ENCODE measurements at places on chromosomes 3 and 15.

GRCh38 chr3:10400050-10400748 lies 79.3 kb upstream of the SEC13 start:
- H3K4me1 ChIP-seq = peaks cover 11% of the 10 kb centered on the region
- no peak for DNase-seq
- no peak overlapping the region for H3K4me3 ChIP-seq
- H3K36me3 ChIP-seq = no peaks in the 10 kb centered on the region
- H3K27me3 ChIP-seq = no peaks in the 10 kb centered on the region

GRCh38 chr3:70647094-70647493 lies 334.7 kb upstream of the MDFIC2 start:
- H3K27ac ChIP-seq = no peak overlapping the region
- DNase-seq = no peak
- H3K4me1 ChIP-seq = no peaks in the 10 kb centered on the region
- no peaks in the 10 kb centered on the region for H3K36me3 ChIP-seq
- H3K27me3 ChIP-seq = no peaks in the 10 kb centered on the region

GRCh38 chr3:122299872-122300460 lies 25.1 kb upstream of the CSTA start:
- H3K27ac ChIP-seq = no peak overlapping the region
- no peaks in the 10 kb centered on the region for H3K27me3 ChIP-seq
- DNase-seq = no peak
- H3K4me3 ChIP-seq = no peak overlapping the region
- no peaks in the 10 kb centered on the region for H3K4me1 ChIP-seq

DNA sequence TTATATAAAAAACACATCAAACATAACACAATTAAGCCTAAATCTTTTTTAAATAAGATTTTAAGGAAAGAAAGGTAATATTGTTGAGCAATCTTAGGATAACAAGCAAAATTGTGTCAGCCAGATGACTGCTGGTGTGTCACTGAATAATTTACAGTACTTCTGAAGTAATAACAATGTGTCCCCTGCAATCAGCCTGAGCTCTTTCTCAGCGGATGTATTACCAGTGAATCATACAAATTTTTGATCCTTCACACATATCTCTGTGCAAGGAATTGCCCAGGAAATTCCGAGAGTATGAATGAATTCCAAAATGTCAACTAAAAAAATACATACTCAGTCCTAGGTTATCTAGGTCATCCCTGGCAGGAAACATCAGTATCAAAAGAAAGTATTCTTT lies 76.6 kb upstream of the PTX3 start:
- no peaks in the 10 kb centered on the region for H3K27me3 ChIP-seq
- no peak for DNase-seq
- no peaks in the 10 kb centered on the region for H3K4me1 ChIP-seq
- H3K36me3 ChIP-seq = no peaks in the 10 kb centered on the region

GRCh38 chr3:70890020-70890394 lies 577.6 kb upstream of the MDFIC2 start:
- no peak overlapping the region for H3K4me3 ChIP-seq
- DNase-seq = no peak
- H3K27me3 ChIP-seq = no peaks in the 10 kb centered on the region
- H3K4me1 ChIP-seq = no peaks in the 10 kb centered on the region

- no peaks in the 10 kb centered on the region for H3K27me3 ChIP-seq
- no peak overlapping the region for H3K4me3 ChIP-seq
- no peak overlapping the region for H3K27ac ChIP-seq
- H3K36me3 ChIP-seq = no peaks in the 10 kb centered on the region
- H3K4me1 ChIP-seq = peaks cover 5% of the 10 kb centered on the region
- DNase-seq = no peak
These were observed 31.3 kb upstream of the SACM1L start for GRCh38 chr3:45657853-45658252.

GRCh38 chr3:25967385-25967784 lies 177.5 kb downstream of the OXSM start:
- no peak overlapping the region for H3K27ac ChIP-seq
- DNase-seq = no peak
- H3K27me3 ChIP-seq = no peaks in the 10 kb centered on the region
- no peaks in the 10 kb centered on the region for H3K36me3 ChIP-seq
- H3K4me3 ChIP-seq = no peak overlapping the region
- no peaks in the 10 kb centered on the region for H3K4me1 ChIP-seq

- no peaks in the 10 kb centered on the region for H3K27me3 ChIP-seq
- no peak overlapping the region for H3K4me3 ChIP-seq
- DNase-seq = peak; percentile 86
- peaks cover 12% of the 10 kb centered on the region for H3K4me1 ChIP-seq
- H3K27ac ChIP-seq = peak overlapping the region; percentile 82
These were observed 19.6 kb downstream of the PLXNA1 start for GRCh38 chr3:127002195-127003174.

DNA sequence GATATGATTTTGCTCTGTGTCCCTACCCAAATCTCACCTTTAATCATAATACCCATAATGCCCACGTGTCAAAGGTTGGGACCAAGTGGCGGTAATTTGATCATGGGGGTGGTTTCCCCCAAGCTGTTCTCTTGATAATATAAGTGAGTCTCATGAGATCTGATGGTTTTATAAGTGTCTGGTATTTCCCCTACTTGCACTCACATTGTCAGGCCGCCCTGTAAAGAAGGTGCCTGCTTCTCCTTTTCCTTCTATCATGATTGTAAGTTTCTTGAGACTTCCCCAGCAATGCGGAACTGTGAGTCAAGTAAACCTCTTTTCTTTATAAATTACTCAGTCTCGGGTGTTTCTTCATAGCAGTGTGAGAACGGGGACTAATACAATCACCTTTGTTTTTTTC lies 279.8 kb downstream of the ARPP21 start:
- no peak for DNase-seq
- no peaks in the 10 kb centered on the region for H3K36me3 ChIP-seq
- no peak overlapping the region for H3K27ac ChIP-seq

GRCh38 chr3:142152384-142152783 lies 3.0 kb upstream of the TFDP2 start:
- H3K27me3 ChIP-seq = no peaks in the 10 kb centered on the region
- H3K36me3 ChIP-seq = no peaks in the 10 kb centered on the region
- H3K27ac ChIP-seq = no peak overlapping the region
- H3K4me3 ChIP-seq = no peak overlapping the region
- no peak for DNase-seq
- H3K4me1 ChIP-seq = peaks cover 4% of the 10 kb centered on the region

- no peaks in the 10 kb centered on the region for H3K4me1 ChIP-seq
- H3K27me3 ChIP-seq = no peaks in the 10 kb centered on the region
- peaks cover 36% of the 10 kb centered on the region for H3K36me3 ChIP-seq
- no peak overlapping the region for H3K27ac ChIP-seq
- DNase-seq = no peak
- no peak overlapping the region for H3K4me3 ChIP-seq
These were observed 81.8 kb downstream of the CLASP2 start for GRCh38 chr3:33636125-33636850.

GRCh38 chr15:55344206-55344605 lies 25.2 kb downstream of the PIGB start:
- H3K4me3 ChIP-seq = no peak overlapping the region
- peak overlapping the region; percentile 38 for H3K27ac ChIP-seq
- no peak for DNase-seq
- no peaks in the 10 kb centered on the region for H3K4me1 ChIP-seq
- peaks cover 9% of the 10 kb centered on the region for H3K36me3 ChIP-seq

DNA sequence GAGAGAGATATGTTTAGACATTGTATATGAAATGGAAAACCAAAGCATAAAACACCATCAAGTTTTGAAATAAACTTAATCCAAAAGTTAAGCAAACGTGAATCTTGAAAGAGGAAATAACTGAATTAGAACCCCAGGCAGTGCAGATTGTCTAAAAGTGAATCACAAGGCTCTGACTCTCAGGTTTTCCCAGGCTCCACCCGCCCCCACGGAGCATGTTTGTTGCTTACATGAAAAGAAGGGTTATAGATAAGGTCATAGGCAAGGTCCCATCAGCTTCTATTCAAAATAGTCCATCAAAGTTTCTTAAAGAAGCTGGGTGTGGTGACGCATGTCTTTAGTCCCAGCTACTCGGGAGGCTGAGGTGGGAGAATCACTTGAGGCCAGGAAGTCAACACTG lies 29.0 kb upstream of the SLMAP start:
- H3K27me3 ChIP-seq = no peaks in the 10 kb centered on the region
- no peak overlapping the region for H3K4me3 ChIP-seq
- DNase-seq = no peak
- H3K36me3 ChIP-seq = no peaks in the 10 kb centered on the region

DNA sequence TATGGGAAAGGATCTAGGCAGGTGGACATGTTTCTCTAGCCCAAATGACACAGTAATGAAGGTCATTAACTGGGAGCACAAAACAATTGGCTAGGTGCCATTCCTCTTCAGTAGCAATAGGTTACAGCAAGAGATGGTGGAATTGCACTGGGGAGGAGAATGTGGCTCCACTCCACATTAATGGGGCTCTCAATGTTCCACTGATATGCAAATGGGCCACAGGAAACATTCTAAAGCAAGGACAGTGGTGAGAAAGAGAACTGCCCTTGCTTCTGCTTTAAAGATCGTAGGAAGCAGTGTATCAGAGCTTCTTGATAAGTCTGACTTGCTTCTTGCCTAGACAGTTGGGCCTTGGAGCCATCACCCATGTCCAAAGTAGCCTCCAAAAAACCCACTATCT lies 271.4 kb upstream of the PPP2R3A start:
- no peak overlapping the region for H3K27ac ChIP-seq
- H3K4me3 ChIP-seq = no peak overlapping the region
- H3K4me1 ChIP-seq = no peaks in the 10 kb centered on the region
- no peak for DNase-seq
- H3K27me3 ChIP-seq = no peaks in the 10 kb centered on the region

DNA sequence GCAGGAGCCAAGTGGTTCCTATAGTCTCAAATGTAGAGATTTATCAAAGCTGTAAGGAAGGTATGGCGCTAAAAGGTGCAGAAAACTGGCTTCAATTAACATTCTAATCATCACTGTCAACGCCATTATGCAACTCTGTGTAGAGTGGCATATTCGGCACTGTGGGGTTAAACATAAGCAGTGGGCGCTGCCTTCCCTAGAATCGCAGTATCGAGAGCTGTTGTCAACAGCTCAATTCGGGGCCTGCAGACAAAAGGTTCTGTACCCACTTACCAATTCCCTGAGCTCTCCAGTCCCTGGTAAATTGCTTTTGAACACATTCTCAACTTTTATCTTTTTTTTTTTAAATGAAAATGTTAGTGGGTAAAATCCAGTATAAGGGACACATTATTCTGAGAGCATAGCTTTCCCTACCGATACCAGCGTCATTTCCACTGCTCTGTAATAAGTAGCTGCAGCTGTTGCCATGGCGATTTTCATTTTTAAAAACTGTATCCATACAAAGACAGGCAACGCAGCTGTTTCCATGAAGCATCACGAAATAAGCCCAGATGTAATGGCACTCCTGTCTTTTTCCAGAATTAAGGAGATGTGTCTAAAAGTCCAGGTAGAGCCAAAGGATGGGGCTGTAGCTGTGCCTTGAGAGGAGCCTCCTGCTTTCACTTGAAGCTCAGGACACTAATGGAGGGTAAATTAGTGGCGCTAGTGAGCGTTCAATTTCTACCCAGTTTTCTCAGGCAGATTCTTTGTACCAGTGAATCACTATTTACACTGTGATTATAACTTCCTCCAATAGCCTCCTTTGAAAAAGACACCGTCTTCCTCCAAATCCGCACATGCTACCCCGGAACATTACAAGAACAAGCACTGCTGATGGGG lies 250.3 kb downstream of the SLC9A9 start:
- no peak for DNase-seq
- no peaks in the 10 kb centered on the region for H3K36me3 ChIP-seq
- H3K27ac ChIP-seq = no peak overlapping the region
- H3K4me1 ChIP-seq = peaks cover 36% of the 10 kb centered on the region
- H3K27me3 ChIP-seq = no peaks in the 10 kb centered on the region

GRCh38 chr15:101568309-101568708 lies 78.8 kb upstream of the PCSK6 start:
- DNase-seq = no peak
- no peaks in the 10 kb centered on the region for H3K36me3 ChIP-seq
- H3K4me1 ChIP-seq = no peaks in the 10 kb centered on the region
- H3K27ac ChIP-seq = no peak overlapping the region
- no peaks in the 10 kb centered on the region for H3K27me3 ChIP-seq

GRCh38 chr3:108744762-108745161 lies 12.4 kb downstream of the RETNLB start:
- DNase-seq = no peak
- H3K36me3 ChIP-seq = no peaks in the 10 kb centered on the region
- H3K27me3 ChIP-seq = no peaks in the 10 kb centered on the region
- no peak overlapping the region for H3K27ac ChIP-seq
- no peaks in the 10 kb centered on the region for H3K4me1 ChIP-seq
- H3K4me3 ChIP-seq = no peak overlapping the region

GRCh38 chr15:96296264-96296663 lies 34.2 kb upstream of the NR2F2 start:
- no peaks in the 10 kb centered on the region for H3K4me1 ChIP-seq
- H3K4me3 ChIP-seq = no peak overlapping the region
- H3K36me3 ChIP-seq = no peaks in the 10 kb centered on the region
- no peak overlapping the region for H3K27ac ChIP-seq

DNA sequence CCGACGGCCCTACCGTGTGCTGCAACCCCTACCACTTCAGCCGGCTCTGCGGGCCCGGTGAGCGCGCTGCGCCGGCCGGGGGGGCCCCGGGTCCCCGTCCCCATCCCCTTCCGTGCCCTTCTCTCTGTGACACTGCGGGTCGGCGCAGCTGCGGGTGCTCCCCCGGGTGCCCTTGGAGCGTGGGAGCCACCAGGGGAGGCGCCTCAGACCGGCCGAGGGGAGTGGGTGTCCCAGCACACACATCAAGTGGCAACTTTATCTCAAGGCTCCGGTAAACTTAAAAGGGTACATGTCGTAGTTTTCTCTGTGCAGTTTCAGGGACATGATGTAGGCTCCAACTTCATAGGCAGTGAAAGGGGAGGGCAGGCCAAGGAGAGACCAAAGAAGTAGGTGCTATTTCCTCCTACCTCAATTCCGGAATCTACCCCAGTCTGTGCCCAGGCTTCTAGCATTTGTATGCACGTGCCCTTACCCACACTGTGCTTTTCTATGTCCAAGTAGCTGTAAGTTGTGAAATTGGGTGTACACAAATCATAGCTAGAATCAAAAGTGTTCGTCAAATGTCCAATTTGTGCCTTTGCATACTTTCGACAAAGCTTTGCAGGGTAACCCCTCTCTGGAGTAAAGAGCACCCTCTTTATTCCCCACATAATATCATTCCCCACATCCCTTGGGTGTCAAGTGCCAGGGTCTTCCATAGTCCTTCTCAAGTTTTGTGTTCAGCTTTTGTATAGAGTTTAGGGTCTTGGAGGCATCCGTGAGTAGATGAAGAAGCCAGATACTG lies 2.2 kb downstream of the SMAD6 start:
- H3K27ac ChIP-seq = no peak overlapping the region
- peak overlapping the region; percentile 14 for H3K4me3 ChIP-seq
- H3K27me3 ChIP-seq = peaks cover 27% of the 10 kb centered on the region
- peaks cover 36% of the 10 kb centered on the region for H3K4me1 ChIP-seq
- DNase-seq = no peak

- no peaks in the 10 kb centered on the region for H3K4me1 ChIP-seq
- H3K36me3 ChIP-seq = no peaks in the 10 kb centered on the region
- H3K4me3 ChIP-seq = no peak overlapping the region
These were observed 133.5 kb downstream of the APBA2 start for GRCh38 chr15:29018995-29019976.

- no peaks in the 10 kb centered on the region for H3K27me3 ChIP-seq
- no peak overlapping the region for H3K27ac ChIP-seq
- H3K4me1 ChIP-seq = peaks cover 6% of the 10 kb centered on the region
- H3K36me3 ChIP-seq = peaks cover 70% of the 10 kb centered on the region
These were observed 43.4 kb downstream of the SLC6A6 start for GRCh38 chr3:14445773-14446172.

- H3K27ac ChIP-seq = no peak overlapping the region
- H3K4me3 ChIP-seq = no peak overlapping the region
- no peak for DNase-seq
These were observed 43.0 kb downstream of the FBXL22 start for GRCh38 chr15:63640146-63640545.

GRCh38 chr3:52983336-52983807 lies 62.5 kb downstream of the SFMBT1 start:
- DNase-seq = no peak

All from spleen (tissue), 13 donors.